ENCODE measurements at places on chromosomes 13 and 19.

- no peak for DNase-seq
These were observed 15.3 kb upstream of the LILRA2 start for GRCh38 chr19:54558339-54558738.

DNA sequence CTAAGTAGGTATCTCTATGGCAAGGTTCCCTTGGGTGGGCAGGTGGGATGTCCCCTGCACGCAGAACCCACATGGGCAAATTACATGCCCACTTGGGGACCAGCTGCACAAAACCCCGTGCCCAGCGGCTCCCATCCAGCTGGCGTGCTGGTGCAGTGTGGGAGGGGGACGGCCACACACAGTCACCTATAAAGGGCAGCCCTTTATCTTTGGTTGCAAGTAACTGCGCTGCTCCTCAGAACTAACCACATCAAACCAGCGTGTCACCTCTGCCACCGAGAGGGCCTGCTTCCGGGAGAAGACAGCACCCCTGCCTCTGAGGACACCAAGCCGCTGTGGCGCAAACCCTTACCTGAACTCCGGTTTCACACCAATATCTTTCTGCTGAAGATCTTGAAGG is 32.2 kb downstream of the ANKRD27 start:
- peak; percentile 36 for DNase-seq

DNA sequence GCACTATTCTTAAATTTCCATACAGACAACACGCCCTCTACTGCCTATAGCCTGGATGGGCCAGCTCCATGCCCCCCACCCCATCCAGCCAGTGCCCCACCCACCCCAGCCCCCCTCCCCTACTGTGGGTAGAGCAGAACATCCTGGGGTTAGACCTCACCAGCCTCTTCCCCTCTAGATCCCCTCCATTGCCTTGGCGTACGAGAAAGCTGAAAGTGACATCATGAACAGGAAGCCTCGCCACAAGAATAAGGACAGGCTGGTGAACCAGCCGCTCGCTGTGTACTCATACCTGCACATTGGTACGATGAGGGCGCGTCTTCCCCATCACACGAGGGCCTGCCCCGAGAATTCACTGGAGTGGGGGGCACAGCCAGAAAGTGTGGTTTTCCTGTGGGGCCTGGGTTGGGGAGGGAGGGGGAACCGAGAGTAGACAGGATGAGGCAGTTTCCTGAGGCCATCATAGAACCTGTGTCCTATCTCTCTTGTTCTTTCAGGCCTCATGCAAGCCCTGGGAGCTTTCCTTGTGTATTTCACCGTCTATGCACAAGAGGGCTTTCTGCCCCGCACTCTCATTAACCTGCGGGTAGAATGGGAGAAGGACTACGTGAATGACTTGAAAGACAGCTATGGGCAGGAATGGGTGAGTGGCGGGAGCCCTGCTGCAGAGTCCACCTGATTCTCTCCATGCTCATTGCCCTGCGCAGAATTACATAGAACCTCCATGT is 29.1 kb downstream of the ATP12A start:
- DNase-seq, result peak; percentile 15

- no peak for DNase-seq
These were observed 18.8 kb downstream of the PDCD5 start for GRCh38 chr19:32599736-32600157.

GRCh38 chr13:33213797-33214196 is 71.8 kb downstream of the STARD13 start:
- DNase-seq, result no peak

- DNase-seq, result peak; percentile 62
These were observed 539 bp upstream of the ZNF667 start for GRCh38 chr19:56477429-56478338.

GRCh38 chr19:53308339-53308811 is 25.2 kb upstream of the ZNF845 start:
- DNase-seq, result no peak

DNA sequence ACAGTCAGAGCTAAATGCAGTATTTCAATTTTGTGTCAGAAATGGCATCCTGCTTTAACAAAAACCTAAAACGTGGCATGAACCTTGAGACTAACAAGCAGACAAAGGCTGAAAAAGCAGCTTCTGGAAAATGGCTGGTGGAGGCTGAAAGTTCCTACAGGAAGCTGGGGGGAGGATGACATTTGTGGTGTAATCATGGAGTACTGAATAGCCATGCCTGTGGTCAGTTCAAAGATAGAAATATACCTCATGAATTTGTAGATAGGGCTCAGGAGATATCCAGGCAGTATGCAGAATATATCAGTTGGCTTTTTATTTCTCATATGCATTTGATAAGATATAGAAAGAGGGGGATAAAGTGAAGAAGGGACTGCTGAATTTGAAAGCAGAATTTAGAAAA is 181.7 kb downstream of the UQCRFS1 start:
- DNase-seq, result no peak

GRCh38 chr19:44723299-44723951 is 24.5 kb downstream of the CEACAM16 start:
- no peak for DNase-seq

GRCh38 chr13:46531953-46532352 is 21.0 kb upstream of the LRCH1 start:
- no peak for DNase-seq

GRCh38 chr19:47418692-47419029 is 666 bp downstream of the MEIS3 start:
- DNase-seq, result no peak

DNA sequence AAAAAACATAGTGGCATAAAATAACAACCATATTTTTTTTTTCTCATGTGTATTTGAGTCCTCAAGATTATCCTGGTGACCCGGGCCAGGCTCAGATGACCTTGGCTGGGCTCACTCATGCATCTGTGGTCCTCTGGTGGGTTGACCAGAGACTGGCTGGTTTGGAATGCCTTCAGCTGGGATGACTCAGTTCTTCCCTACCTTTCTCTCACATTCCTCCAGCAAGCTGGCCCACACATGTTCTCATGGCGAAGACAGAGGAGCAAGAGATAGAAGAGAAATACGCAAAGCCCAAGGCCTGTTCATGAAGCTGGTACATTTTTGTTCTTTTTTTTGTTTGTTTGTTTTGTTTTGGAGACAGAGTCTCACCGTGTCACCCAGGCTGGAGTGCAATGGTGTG is 14.3 kb upstream of the ZNF541 start:
- DNase-seq, result no peak

GRCh38 chr13:30665638-30666037 is 47.9 kb downstream of the USPL1 start:
- DNase-seq, result no peak

- DNase-seq, result no peak
These were observed 72.9 kb downstream of the ARHGEF7 start for GRCh38 chr13:111187960-111188541.

DNA sequence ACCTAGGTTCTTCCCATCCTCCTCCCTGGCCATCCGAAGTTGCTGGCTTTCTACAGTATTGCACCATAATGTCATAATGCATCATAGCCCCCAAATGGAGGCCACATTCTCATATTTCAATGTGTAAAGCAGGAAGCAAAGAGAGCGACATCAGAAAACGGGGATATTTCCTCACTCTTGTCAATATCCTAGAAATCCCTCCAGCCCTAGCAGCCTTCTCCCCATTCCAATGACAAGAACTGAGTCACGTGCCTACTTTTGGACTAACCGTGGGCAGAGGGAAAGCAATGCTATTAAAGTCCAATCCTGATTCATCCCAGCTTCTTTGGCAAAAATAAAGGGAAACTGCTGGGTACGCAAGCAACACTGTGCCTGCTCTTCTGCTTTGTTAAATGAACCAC is 4.3 kb upstream of the RAP2A start:
- no peak for DNase-seq

DNA sequence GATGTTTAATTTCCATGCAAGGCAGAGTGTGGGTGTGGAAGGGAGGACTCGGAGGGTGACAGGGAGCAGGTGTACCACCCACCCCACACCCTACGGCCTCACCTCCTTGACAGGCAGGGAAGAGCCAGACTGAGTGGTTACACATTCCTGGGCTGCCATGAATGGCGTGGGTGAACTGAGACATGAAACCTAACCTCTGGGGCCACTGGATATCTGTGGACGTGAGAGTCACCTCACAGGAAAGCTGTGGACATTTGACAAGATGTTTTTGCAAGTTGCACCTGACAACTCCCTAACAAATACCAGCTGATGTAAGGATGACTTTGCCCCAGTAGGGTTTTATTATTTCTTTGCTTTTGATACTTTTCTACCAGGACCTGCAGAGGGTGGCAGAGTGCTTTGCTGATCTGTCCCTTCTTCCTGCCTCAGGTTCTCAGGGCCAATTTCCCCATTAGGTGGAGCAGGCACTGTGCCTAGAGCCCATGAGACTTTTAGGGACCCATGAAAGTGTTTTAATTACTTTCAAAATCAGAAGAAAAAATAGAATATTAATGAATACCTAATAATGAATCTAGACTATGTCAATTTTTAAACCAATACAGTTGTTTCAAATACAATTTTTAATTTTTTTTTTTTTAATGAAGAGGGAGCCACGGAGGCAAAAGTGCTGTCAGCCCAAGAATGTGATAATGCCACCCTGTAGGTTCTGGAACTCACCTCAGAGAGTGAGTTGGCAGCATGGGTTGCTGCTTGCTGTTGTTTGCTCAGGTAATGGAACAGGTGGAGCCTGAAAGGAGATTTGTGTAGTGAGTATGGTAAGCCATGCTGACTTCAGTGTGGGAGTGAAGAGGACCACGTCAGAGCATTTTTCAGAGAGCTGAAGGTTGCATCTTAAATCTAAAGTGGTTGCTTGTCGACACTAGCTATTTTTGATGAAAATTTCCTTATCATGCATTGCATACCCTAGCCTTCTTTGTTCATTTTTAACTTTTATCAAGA is 58.0 kb upstream of the CYSLTR2 start:
- peak; percentile 14 for DNase-seq

DNA sequence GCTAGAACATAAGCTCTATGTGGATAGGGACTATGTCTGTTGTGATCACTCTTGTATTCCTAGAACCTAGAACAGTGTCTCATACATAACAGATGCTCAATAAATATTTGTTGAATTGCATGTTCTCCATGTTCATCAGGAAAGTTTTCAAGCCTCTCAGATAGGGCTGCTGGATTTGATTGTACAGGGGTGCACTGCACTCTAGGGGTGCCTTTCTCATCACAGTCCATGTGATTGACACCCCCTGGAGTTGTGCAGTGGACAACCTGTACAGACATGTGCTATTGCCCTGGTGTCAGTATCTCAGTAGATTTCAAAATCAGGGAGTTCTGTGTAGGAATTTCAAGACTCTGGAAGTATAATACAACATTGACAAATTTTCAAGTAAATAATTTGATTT is 58.9 kb downstream of the MBNL2 start:
- DNase-seq, result no peak

- no peak for DNase-seq
These were observed 28.7 kb downstream of the CYP4F2 start for GRCh38 chr19:15869109-15869555.

- no peak for DNase-seq
These were observed 12.2 kb upstream of the ZNF304 start for GRCh38 chr19:57338877-57339276.

DNA sequence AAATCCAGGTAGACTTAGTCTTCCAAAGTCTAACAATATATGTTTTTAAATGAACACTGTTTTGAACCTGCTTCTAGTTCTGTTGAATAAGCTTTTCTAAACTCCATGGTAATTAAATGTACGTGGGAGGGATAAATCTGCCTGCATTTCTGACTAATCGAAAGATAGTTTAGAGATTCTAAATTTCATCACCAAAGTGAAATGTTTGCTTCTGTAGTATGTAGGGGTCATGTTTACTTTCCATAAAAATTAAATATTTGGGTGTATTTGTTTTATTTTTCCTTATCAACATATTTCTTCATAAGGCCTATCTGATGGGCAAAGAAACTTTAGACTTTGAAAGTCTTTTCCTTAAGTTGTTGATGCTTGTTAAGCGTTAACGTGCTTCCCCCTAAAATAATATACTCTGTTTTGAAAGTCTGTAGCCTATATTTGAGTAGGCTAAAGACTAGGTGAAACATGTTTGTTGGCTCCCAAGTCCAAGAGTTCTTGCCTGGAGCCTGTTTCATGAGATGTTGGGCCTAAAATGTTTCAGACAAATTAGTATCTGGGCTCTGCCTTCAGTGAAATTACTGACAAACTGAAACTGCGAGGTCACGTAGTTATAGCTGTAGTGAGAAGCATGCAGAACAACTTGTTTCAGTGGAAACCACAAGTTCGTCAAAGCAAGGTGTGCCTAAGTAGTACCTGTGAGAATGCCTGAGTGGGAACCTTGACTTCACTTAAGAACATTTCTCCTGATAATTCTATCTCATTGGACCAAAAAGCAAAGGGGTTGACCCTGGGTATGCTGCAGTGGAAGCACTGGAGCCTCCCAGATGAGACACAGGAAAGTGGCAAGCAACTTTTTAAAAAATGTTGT is 126.2 kb downstream of the LMO7 start:
- DNase-seq, result no peak

- DNase-seq, result no peak
These were observed 2.6 kb upstream of the HAUS5 start for GRCh38 chr19:35609851-35610353.

- DNase-seq, result no peak
These were observed 357.1 kb downstream of the DCT start for GRCh38 chr13:94122300-94122915.

DNA sequence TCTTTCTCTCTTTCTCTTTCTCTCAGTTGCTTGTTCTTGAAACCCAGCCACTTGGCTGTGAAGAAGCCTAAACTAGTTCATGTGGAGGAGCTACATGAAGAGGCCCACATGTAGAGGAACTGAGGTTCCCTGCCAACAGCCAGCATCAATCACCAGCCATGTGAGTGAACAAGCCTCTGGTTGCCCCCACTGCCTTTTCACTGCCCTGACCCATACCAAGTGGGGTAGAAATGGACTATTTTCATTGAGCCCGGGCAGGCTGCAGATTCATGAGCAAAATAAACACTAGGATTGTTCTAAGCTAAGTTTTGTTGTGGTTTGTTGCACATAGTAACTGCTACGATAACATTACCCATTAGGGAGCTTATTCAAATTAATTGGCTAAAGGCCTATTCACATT is 78.7 kb upstream of the FAM216B start:
- DNase-seq, result no peak

- no peak for DNase-seq
These were observed 1255.1 kb downstream of the SLITRK1 start for GRCh38 chr13:82627183-82627582.

DNA sequence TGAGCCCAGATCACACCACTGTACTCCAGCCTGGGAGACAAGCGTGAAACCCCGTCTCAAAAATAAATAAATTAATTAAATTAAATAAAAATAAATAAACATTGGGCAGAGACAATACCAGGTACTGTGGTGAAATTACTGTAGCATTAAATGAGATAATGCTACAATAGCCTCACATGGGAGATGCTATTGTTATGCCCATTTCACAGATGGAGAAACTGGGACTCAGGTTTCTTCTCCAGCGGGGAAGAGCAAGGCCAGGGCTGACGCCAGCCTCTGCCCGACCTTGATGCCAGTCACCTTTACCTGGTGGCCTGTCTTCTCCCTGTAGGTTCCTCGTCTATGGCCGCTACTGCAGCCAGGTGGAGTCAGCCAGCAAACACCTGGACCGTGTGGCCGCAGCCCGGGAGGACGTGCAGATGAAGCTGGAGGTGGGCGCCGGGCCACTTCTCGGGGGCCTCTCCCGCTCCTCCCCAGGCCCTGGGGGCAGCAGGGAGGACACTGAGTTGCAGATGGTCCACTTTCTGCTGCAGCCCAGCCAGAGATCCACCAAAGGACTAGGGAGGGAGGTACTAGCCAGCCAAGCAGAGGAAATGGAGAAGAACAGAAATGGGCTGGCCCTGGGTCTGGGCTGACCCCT is 53.9 kb downstream of the VAV1 start:
- no peak for DNase-seq

GRCh38 chr13:112392719-112393118 is 16.6 kb downstream of the SPACA7 start:
- DNase-seq, result no peak

GRCh38 chr13:68597641-68598040 is 1367.5 kb upstream of the PCDH9 start:
- DNase-seq, result no peak
